ENCODE measurements at places on chromosomes 1 and 21.

DNA sequence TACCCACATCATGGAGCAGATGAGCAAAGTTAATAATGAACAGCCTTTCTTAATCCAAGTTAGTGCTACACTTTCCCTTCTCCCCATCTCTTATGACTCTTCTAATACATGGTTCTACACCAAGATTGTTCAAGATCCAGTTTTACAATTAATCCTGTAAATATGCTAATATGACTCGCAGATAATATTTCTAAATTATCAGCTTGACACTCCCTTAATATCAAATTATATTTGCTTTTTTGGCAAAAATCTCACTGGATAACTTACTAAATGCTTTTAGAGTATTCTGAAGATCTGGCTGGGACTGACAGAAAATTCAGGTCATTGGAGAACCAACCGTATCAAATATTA, 24.4 kb upstream of the CR1L start:
- no peak for DNase-seq

- no peak for DNase-seq
These were observed 299.3 kb upstream of the VAMP3 start for GRCh38 chr1:7471836-7472235.

DNA sequence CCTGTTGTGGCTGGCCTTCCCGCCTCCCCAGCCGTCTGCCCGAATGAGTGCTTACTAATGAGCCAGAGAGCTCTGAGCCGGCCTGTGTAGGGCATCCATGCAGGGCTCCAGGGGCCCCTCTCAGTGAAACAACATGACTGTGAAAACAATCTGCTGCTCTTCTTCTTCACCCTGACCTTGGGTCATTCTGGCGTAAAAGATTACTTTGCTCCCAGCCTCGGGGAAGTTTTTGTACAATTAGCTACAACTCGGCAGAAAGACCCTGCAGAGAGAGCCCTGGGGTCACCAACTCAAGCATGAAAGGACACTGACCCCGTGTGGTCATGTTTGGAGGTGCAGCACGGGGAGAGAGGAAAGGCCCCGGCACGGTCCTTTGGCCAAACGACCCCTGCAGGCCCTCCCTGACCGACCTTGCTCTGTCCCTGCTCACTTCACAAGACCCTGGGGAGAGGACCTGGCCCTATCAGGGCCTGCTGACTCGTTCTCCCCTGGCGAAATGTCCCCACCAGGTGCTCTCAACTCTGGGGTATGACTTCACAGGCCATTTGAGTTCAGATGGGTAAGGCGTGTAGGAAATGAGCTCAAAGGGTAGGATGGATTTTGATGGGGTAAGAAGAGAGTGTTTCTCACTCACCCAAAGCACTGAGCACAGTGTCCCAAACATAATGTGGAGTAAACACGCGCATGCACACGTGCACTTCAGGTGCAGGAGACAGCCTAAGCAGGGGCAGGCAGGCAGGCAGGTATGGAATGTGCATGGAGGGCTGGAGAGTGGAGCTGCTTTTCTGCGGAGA, 22.9 kb upstream of the FAM20B start:
- peak; percentile 63 for DNase-seq

- no peak for DNase-seq
These were observed 231.7 kb upstream of the B3GALT2 start for GRCh38 chr1:193417945-193418744.

GRCh38 chr1:92483610-92484471, 2.9 kb downstream of the GFI1 start:
- peak; percentile 77 for DNase-seq

Data from activated T-cell treated with anti-CD3 and anti-CD28 coated beads, Interleukin-2, amount 50 U/mL, for 4 hours (primary cell).